ENCODE measurements at places on chromosomes 5 and 9. TPM values are rescaled to one million over a fixed set of nuclear protein-coding genes. Genes with fewer than 3 reads are reported as not detected.

DNA sequence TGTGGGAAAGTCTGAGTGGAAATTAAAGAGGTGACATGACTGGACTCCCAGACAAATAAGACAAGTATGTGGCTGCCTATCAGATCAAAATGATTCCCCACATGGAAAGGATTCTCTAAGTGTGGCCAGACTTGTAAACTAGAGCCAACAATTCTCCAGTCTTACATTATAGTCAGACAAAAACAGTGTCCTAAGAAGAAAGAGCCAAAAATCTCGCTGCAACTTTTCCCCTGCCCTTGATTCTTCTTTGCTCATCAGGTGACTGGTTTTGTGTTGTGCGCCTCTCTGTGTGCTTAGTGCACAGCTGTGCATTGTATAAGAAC lies 164.2 kb upstream of the TARS1 start:
- DNase-seq: no peak

The CCDC112 gene
- 6.0 TPM for total RNA-seq

The PROB1 gene
- 1.7 TPM for total RNA-seq

- no peak for DNase-seq
Measured at GRCh38 chr5:42876375-42876844, 64.7 kb upstream of the SELENOP start.

- no peak for DNase-seq
Measured at GRCh38 chr5:95936812-95937397, 24.7 kb downstream of the ELL2 start.

DNA sequence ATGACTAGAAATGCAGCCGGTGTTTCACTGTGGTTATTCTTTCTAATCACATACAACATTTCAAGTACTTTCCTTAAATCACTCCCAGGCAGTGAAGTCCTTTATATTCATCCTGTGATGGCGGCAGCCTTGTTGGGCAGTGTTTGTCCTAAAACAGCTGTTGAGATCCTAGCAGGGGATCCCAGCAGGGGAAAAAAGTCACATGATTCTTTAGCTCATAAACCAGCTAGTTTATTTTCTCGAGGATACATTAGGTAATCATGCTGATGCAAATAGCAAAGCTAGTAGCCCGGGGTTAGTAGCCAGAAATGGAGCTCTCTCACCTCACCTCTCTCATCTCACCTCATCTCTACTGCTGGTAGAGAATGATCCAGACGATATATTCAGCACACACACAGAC lies 70.5 kb downstream of the FOXD1 start:
- no peak for DNase-seq

GRCh38 chr9:107251756-107252322 lies 31.2 kb upstream of the RAD23B start:
- DNase-seq: no peak

DNA sequence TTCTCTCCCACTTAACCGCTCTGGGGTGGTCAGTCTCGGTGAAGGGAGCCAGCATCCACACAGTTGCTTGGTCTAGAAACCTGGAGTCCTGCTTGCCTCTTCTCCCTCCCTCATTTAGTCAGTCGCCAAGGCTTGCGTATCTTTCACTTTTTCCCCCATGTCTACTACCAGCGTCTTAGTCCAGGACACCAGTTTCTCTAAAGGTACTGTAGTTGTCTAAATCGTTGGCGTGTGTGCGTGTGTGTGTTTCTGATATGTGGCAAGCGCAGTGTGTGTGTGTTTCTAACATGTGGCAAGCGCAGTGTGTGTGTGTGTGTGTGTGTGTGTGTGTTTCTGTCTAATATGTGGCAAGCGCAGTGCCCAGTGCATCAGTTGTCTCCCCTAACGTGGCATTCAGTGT lies 641 bp downstream of the ATP6V1G1 start:
- no peak for DNase-seq

DNA sequence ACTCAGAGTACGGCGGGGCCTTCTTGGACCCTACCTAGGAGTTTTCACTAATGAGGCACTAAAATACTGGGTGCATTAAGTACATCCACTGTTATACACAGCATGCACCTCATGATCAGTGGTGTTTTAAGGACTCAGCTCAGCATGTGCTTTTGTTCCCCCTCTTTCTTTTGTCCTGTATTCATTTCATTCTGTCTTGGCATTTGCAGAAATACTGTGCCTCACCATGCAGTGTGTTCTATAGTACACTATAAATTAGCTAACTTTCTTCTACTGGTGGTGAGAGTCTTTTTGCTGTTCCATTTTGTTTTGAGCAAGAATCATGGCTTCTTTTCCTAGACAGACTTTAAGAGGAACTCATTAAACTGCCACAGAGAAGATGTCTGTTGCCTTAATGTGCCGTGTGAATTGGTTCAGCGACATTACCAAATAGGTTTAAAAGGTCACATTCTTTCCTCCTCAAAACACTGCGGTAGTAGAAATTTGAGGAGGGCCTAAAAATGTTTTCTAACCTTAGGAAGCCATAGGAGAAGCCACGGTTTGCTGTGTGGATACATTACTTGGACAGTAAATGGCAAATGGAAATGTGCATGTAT lies 276.6 kb downstream of the MAST4 start:
- no peak for DNase-seq

The IL9 gene
- total RNA-seq: not detected

GRCh38 chr9:5578698-5579085 lies 50.2 kb upstream of the RIC1 start:
- DNase-seq: no peak

The SPINK1 gene
- total RNA-seq: 12.7 TPM

The CNTRL gene
- 18.5 TPM for total RNA-seq

DNA sequence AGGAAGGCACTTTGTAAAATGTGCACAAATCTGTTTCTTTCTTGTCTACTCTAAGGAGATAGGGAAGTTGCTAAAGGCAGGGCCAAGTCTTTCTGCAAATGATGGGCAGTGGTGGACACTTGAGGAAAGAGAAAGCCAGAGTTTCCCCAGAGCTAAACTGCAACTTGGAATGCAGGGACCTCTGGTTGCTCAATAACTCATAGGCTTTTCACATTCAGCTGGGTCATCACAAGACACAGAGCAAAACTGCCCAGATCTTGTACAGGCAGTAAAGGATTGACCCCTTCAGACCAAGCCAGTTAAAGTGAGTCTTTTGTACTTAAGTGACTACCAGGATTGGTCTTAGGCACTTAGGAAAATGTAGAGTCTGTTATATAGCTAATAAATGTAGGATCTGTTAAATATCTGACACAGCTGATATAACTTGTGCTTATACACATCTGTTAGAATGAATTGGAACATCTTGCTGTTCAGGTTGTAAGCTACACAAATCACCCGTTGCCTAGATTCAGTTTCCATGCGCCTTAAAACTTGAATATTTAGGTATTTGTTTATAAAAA lies 13.5 kb upstream of the AGXT2 start:
- DNase-seq: peak; percentile 30

GRCh38 chr9:116842658-116843057 lies 155.6 kb downstream of the TRIM32 start:
- no peak for DNase-seq

The IFNK gene
- not detected for total RNA-seq

- DNase-seq: no peak
Measured at GRCh38 chr9:96505316-96505991, 55.5 kb downstream of the HABP4 start.

- DNase-seq: no peak
Measured at GRCh38 chr9:14830057-14830456, 80.2 kb downstream of the FREM1 start.

The SOX30 gene
- total RNA-seq: not detected

GRCh38 chr5:56433039-56433617 lies 200.0 kb upstream of the ANKRD55 start:
- DNase-seq: no peak

The SLC1A1 gene
- total RNA-seq: 9.9 TPM

- no peak for DNase-seq
Measured at GRCh38 chr5:91983869-91984268, 600.8 kb upstream of the ARRDC3 start.

DNA sequence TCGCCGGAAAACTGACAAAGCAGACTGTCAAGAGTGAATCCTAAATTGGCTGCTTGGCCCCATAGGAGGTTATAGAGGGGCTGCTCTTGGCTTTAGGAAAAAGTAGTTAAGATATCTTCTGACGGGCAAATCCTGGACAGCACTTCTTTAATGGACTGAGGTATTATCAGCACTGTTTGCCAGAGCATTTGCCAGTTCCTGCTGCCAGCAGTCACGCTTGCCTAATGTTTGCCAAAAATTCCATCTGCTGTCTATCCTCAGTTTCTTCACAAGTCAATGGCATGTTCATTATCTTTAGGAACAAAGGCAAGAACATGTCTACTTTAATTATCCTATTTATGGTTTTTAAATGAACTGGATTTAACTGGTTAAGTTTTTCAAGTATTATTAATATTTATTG lies 25.8 kb upstream of the SREK1 start:
- DNase-seq: no peak

DNA sequence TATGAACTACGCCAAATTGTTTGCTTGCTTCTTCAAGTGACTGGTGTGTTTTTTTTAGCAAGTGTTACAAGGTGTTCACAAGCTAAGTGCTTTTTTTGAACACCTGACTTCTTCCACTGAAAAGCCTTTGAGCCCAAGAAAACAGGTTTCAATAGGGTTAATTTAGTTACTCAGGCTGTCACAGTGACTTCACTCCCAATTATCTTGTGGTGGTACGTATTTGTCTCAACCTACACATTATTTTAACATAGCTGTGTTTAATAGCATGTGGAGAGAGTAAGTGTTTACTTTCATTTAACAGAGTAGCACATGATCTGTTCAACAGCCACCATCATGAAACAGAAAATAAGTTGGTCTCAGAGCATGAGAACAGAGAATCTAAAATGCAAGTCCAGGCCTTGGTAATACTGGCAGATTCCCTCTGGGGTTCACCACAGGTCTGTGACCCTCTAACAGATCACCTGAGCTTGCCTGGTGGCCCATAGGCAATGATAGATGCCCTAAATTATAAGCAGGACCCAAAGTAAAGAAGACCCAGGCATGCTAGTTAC lies 267.7 kb upstream of the SMARCA2 start:
- no peak for DNase-seq

The FOXD4L3 gene
- not detected for total RNA-seq

GRCh38 chr5:23820765-23821471 lies 313.5 kb downstream of the PRDM9 start:
- DNase-seq: no peak

The KIAA1958 gene
- total RNA-seq: 10.7 TPM

DNA sequence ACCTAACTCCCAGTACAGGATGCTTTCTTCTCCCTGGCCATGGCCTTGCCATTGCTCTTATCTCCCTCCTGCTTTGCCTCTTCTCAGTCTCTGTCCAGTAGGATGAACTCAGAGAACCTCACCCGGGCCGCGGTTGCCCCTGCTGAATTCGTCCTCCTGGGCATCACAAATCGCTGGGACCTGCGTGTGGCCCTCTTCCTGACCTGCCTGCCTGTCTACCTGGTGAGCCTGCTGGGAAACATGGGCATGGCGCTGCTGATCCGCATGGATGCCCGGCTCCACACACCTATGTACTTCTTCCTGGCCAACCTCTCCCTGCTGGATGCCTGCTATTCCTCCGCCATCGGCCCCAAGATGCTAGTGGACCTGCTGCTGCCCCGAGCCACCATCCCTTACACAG lies at the start of gene OR5C1:
Gene OR5C1 (plus strand): TSS at position 103 of the 400 bp plus-strand sequence. CDS start 0 bp downstream, at position 103.
- no peak for DNase-seq

The RANBP3L gene
- 7.1 TPM for total RNA-seq

- DNase-seq: no peak
Measured at GRCh38 chr5:86780018-86780417, 162.3 kb downstream of the COX7C start.

GRCh38 chr5:584216-584615 lies 27.9 kb upstream of the CEP72 start:
- DNase-seq: no peak

GRCh38 chr5:57302643-57303042 lies 128.8 kb downstream of the GPBP1 start:
- DNase-seq: no peak

GRCh38 chr5:14794583-14795230 lies 76.9 kb downstream of the ANKH start:
- DNase-seq: no peak

- DNase-seq: peak; percentile 50
Measured at GRCh38 chr9:77896938-77897667, 134.5 kb downstream of the GNAQ start.

The PPP3R2 gene
- not detected for total RNA-seq

The CDH9 gene
- total RNA-seq: not detected

DNA sequence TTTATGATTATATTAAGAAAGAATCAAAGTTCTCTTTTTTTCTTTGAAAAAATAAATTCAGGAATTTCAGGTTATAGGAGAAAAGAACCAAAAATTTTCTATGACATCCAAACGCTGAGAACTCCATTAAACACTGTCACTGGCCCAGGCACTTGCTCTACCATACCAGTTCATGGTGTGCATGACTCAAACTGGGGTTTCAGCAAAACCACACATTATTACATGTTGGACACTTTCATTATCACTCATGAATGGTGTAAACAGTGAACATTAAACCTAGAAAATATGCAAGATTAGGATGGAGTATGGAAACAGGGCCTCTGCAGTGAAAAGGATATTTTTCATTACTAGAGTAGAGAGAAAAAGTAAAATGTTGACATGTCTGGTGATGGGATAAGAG lies 369.9 kb upstream of the FAM174A start:
- no peak for DNase-seq

- peak; percentile 89 for DNase-seq
Measured at GRCh38 chr5:124342027-124342471, 404.4 kb downstream of the ZNF608 start.

DNA sequence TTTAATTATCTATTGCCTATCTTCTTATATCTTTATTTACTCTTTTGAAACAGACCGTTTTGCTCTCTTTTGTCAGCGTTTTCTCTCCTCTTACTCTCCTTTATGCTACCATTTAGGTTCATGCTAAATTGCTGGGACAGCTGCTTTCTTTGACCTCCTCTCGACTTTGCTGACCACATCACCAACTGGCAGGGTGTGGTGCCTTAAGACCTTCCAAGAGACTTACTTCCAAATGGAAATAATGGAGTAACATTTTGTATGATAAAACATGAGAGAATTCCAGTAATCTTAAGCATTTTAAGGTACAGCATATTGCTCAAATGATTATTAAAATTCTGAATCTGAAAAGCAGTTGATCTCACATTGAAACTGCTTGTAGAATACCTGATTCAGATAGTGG lies 71.5 kb upstream of the MEF2C start:
- DNase-seq: no peak

DNA sequence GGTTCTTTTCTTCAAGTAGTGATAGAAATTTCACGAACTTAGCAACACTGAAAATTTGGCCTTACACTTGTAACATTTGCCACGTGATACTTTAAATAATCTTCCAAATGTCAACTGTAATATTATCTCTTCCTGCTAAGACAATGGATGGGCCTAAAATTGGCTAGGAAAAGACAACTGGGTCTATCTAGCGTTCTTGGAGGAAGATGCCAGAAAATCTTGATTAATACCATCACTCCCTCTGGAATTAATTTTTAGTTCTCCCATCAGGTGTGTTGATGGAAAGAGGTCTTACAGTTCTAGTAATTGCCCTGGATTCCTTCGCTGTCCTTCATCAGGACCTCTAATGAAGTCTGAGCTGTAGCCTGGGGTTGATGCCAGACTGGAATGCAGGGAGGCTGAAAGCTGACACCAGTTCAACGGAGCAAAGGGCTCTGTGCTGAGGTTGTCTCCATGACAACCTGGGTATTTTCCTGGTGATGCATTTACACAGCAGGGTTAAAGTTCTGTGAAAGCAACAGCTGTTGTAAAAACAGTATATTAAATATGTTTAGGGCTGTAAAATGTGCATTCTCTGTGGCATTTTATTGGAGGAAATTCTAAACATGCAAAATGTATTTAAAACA lies 92.3 kb downstream of the GAS1 start:
- no peak for DNase-seq

All from left lung (tissue), 14 donors.